ENCODE measurements at places on chromosomes 12 and 14.

GRCh38 chr14:61640158-61641136 lies 54.9 kb upstream of the HIF1A start:
- DNase-seq, result no peak

DNA sequence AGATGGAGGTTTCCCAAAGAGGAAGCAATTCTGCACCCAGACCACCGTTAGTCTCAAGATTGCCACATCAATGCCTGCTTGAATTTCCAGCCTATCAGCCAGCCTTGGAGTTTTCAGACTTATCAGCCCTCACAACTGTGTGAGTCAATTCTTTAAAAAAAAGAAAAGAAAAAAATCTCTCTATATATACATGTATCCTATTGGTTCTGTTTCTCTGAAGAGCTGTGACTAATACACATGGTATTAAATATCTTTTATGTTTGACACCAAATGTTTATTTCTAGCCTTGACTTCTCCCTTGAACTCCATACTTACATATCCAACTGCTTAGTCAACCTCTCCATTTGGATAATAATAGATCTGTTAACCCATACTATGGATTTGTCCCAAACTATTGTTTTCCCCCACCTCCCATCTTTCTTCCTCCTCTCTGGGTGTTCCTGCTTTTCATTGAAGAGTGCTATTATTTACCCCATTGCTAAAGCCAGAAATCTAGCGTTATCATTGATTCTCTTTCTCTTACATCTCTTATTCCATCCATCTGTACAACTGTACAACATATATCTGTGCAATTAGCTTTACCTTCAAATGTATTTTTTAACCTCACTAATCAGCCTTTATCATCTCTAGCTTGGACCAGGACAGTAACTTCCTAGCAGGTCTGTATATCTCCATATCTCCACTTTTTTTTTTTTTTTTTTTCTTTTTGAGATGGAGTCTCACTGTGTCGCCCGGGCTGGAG lies 22.7 kb upstream of the EID3 start:
- DNase-seq, result no peak

DNA sequence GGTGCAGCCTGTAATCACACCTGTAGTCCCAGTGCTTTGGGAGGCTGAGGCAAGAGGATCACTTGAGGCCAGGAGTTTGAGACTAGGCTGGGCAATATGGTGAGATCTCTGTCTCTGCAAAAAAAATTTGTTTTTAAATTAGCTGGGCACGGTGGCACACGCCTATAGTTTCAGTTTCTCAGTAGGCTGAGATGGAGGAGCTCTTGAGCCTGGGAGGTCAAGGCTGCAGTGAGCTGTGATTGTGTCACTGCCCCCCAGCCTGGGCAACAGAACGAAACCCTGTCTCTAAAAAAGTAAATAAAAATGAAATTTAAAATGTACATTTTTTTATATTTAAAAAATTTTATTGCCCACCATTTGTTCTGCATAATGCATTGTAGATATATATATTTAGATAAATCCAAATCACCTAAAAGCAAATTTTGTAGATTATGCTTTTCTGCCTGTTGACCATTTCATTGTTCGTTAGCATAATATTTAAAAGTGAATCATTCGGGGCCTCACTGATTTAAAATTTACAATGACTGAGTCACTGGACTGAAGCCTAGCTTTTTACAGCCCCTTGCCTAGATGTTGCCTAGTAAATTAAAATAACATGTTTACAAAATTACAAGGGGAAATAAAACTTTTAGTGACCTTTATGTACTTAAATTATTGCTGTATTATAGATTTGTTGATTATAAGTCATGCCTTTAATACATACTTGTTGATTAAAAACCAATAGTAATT lies 87.9 kb downstream of the USP15 start:
- no peak for DNase-seq

DNA sequence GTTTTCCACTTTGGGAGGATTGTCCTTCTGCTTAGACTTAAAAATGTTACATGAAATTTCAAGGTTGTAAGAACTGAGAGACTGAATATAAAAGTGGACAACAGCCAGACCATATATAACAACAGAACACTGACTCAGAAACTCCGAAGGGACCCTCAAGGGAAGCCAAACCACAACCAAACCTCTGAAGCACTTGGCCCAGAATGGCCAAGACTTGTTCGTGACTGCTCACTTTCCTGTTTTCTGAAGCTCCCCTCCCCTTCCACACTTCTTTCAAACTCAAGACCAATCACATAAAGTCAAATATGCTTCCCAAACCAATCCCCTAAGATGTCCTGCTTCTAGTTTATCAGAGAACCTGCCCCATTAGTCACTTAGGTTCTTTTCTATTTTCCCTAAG lies 13.7 kb downstream of the OR6J1 start:
- no peak for DNase-seq

- DNase-seq, result peak; percentile 16
Measured at GRCh38 chr12:92363295-92364146, 217.9 kb upstream of the BTG1 start.

DNA sequence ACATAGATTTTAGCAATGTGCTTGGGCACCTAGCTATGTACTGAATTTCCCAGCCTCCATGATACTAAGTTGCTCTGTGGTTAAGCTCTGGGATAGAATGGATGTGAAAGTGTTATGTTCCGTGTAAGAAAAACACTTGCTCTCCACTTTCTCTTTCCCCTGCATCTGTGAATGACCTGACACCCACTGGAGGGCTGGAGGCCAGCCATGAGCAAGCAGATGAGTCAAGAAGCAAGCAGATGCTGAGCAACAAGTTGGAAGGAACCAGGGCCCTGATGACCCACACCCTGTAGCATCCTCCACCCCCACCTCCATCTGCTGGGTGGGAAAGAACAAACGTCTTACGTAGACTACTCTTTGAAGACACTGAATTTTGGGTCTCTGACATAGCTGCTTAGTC lies 56.6 kb downstream of the EID3 start:
- DNase-seq, result no peak

- peak; percentile 52 for DNase-seq
Measured at GRCh38 chr12:120496413-120497340, 764 bp downstream of the DYNLL1 start.

DNA sequence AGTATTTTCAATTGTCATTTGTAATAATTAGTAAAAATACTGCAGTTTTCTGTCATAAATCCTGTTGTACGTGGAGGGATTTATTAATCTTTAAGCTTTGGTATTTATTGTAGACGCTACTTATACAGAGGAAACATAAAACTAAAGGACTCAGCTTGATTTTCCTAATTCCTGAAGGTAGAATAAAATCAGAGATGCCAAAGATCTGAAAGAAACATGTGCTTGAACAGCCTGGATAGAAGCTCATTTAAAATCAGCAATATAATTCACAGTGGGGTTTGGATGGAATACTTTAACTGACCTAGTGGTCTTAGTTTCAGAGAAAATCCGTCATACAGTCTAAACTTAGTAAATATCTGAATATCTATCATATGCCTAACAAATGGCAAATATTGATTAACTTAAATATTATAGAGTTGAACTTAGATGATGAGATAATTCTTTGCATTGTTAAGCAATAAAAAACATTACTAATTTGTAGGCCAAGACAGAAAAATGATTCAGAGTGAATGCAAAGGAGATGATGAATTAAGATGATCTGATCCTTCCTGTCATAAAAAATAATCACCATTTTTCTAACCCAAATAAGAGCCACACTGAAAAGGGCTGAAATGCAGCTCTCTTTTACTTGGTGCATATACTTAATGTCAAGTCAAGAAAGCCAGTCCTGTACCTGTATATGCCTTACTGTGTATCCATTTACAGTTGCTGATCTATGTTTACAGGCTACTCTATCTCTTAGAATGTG lies 397.1 kb upstream of the DCN start:
- no peak for DNase-seq

- DNase-seq, result peak; percentile 46
Measured at GRCh38 chr14:73762375-73762822, 48.2 kb upstream of the PNMA1 start.

DNA sequence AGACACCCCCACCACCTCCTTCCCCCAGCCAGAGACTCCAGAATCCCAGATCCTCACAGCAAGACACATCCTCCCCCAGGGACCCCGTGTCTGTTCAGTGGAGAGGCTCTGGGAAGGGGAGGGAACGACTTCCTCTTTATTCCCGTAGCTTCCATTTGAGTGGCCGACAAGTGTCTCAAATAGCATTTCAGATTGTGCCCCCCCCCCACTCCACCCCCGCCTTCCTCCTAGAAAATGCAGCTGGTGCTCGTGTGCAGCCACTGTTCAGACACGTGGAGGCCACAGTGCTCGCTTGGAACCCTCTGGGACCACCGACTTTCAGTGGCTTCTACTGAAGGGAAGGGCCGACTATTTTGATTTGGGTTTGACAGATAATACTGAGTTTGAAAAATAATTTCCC lies 14.3 kb downstream of the PPP2R5C start:
- DNase-seq, result no peak

GRCh38 chr12:58955849-58956248 lies 35.5 kb upstream of the LRIG3 start:
- no peak for DNase-seq

- no peak for DNase-seq
Measured at GRCh38 chr14:99145307-99145706, 126.7 kb downstream of the BCL11B start.

- DNase-seq, result no peak
Measured at GRCh38 chr12:5554711-5555110, 122.8 kb downstream of the NTF3 start.

- DNase-seq, result no peak
Measured at GRCh38 chr12:108967869-108968540, 52.9 kb downstream of the SVOP start.

DNA sequence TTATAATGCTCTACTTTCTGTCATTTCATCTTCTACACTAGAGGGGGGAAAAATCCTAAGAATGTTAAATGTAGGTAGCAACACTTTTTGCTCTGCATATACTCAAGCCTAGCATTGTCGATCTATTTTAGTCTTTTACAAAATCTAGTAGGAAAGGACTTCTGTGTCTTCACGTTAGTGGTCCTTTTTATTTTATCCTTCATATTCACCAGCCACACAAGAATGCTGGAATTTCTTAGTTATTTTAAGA lies 253.0 kb upstream of the FLRT2 start:
- DNase-seq, result no peak

- no peak for DNase-seq
Measured at GRCh38 chr14:90599339-90599738, 202.5 kb downstream of the CALM1 start.

GRCh38 chr12:57803319-57803893 lies 15.1 kb downstream of the AVIL start:
- DNase-seq, result peak; percentile 27

GRCh38 chr14:91149462-91149861 lies 35.6 kb downstream of the DGLUCY start:
- no peak for DNase-seq

DNA sequence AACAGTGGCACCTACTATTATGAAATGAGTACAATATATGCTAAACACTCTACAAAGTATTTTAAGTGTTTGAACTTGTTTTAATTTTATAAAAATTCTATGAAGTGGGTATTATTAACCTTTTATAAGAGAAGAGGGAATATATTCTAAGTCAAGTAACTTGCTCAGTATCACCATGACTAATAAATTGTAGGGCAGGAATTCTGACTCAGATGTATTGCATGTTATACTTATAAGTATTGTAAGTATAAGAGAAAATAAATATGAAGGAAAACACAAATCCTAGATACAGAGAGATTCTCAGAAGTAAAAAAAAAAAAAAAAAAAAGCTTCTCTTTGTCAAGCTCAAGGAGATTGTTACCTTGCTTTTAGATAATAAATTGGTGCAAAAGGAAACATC lies 893.2 kb downstream of the SLC16A7 start:
- DNase-seq, result no peak

- DNase-seq, result no peak
Measured at GRCh38 chr12:54019091-54019811, 9.0 kb upstream of the HOXC6 start.

DNA sequence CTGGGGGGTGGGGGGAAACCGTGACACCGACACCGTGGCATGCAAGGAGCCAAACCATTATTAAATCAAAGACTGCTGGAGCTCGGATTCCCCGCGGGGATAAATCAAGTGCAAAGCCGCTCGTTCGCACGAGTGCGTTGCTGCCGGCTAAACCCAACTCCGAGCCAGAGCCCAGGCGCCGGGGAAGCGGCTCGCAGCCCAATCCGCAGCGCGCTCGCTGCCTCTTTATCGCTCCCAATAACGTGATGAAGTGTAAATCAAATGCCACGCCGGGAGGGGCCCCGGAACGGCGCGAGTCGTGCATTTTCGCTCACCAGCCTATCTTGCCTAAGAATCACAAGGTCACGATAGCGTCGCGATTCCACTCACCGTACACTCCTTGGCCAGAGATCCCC lies 1.3 kb downstream of the MDGA2 start:
- no peak for DNase-seq

DNA sequence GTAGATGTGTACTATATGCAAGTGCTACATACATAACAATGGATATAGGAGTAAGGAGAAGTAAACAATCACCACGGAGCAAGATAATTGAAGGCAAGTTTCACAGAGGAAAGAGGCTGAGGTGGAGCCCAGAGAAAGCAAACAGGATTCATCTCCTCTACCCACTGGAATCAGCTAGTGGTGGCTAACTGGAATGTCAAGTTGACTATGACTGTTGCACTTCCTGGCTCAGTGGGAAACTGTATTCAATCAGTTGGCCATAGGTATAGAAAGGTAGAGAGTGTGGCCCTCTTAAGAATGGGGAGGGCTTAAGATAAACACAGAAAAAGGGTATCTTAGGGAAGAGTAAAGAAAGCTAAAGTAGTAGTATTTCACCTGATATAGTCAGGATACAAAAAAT lies 62.4 kb downstream of the MAP4K5 start:
- DNase-seq, result no peak

DNA sequence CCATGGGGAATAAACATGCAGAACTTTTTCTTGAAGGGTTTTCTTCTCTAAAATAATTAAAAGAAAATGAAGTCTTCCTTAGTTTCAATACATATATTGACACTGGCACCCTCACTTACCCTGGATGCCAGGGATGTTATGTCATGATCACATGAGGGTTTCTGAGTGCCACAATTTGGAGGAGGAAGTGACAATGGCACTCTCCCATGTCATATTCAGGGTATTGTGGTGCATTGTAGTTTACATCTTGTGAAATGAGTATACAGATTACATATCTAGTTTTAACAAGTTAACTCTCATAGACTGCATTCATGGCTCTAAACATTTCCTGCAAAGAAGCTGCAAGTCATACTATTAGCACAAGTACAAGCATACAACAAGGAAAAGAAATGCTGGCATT lies 37.7 kb downstream of the CCDC177 start:
- DNase-seq, result no peak

- DNase-seq, result no peak
Measured at GRCh38 chr12:94793191-94793595, 142.8 kb upstream of the TMCC3 start.

- no peak for DNase-seq
Measured at GRCh38 chr12:62933220-62933601, 1.7 kb downstream of the PPM1H start.

Measured in activated naive CD4-positive, alpha-beta T cell treated with Interleukin-2 at 50 U/mL for 16 hours (primary cell).